Uterus (tissue), 4 donors: ENCODE measurements at places on chromosomes 5 and 9. TPM values are rescaled to one million over a fixed set of nuclear protein-coding genes. Genes with fewer than 3 reads are reported as not detected.
A peak's percentile ranks its signal among the peaks of the same experiment; 100 is the strongest.

DNA sequence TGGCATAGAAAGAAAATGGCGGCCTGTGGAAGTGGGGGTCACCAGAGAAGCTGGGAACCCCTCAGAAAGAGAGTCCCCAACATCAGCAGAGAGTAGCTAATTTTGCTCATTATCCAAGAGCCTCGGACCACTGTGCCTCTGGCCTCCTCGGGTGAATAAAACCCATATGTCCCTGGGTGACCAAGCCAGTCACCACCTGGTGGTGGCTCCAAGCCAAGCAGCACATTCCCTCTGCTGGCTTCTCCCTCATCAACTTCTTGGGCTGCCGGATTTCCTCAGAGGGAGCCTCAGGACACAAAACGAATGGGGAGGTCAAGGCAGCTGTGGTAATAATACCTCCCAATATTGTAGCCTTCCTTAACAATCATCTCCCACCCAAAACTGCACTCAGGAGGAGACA lies 242.5 kb downstream of the NFIB start:
- no peaks in the 10 kb centered on the region for H3K27me3 ChIP-seq
- H3K4me3 ChIP-seq, result no peak overlapping the region
- H3K36me3 ChIP-seq, result no peaks in the 10 kb centered on the region
- no peaks in the 10 kb centered on the region for H3K4me1 ChIP-seq
- no peak for DNase-seq

DNA sequence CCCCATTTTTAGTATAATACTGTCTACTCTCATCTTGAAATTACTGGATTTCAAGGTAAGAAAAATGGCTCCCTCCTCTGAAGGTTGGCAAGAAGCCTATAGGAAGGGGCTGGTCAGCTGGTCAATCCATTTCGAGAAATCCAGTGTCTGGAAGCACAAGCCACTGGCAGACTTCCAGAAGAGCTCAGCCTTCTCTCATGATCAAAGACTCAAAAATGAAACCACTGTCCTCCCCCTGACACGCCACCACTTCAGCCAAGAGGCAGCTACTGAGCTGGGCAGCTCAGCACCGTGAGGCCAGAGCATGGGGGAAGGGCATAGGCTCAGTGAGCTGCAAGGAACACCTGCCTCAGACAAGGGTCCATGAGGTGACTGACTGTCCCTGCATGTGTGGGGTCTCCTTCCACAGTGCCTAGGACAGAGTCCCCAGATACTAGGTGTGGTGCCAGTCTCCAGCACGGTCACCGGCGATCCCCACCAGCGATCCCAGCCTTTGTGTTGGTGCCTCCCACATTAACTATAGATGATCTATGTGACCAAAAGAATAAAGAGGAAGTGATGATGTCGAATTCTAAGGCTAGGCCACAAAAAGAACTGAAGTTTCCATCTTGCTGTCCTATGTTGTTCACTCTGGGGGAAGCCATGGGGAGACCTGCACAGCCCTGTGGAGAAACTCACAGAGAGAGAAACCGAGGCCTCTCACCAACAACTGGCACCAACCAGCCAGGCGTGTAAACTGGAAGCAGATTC lies 100.1 kb upstream of the LRRTM2 start:
- H3K27ac ChIP-seq, result peak overlapping the region; percentile 80
- H3K27me3 ChIP-seq, result no peaks in the 10 kb centered on the region
- peak; percentile 81 for DNase-seq
- H3K4me3 ChIP-seq, result no peak overlapping the region
- no peaks in the 10 kb centered on the region for H3K36me3 ChIP-seq
- H3K4me1 ChIP-seq, result peaks cover 9% of the 10 kb centered on the region

GRCh38 chr9:129491487-129491855 lies 129.4 kb downstream of the C9orf50 start:
- DNase-seq, result peak; percentile 75
- H3K4me1 ChIP-seq, result peaks cover 17% of the 10 kb centered on the region
- no peaks in the 10 kb centered on the region for H3K27me3 ChIP-seq
- H3K36me3 ChIP-seq, result no peaks in the 10 kb centered on the region
- H3K27ac ChIP-seq, result peak overlapping the region; percentile 100

Gene KCNMB1
- total RNA-seq, result 7.9 TPM

Gene PRDM9
- total RNA-seq, result not detected

GRCh38 chr5:38853753-38854470 lies 8.1 kb downstream of the OSMR start:
- no peak overlapping the region for H3K27ac ChIP-seq
- DNase-seq, result no peak
- no peak overlapping the region for H3K4me3 ChIP-seq
- H3K36me3 ChIP-seq, result no peaks in the 10 kb centered on the region
- no peaks in the 10 kb centered on the region for H3K27me3 ChIP-seq

Gene ADAMTS12
- 0.51 TPM for total RNA-seq

DNA sequence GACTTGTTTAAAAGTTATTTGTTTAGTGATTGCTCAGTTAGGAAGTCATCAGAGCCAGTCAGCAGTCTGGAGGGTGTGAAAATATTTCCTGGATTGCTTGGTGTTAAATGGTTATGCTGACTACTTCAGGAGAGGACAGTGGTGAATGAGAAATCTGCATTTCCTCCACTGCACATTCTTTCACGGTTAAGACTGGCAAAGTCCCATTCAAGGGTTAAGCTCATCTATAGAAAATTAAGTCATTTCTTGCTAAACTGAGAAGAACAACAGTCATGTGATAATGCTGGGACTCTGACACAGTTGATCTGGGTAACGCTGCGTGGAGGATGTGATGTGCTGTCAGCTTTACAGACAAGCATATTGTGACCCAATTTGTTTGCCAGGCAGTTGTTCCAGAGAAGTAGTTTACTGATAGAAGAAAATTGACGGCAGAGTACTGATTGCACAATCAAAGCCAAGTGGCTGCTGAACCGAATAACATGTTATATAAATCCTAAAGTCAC lies 80.4 kb downstream of the GRAMD2B start:
- H3K36me3 ChIP-seq, result no peaks in the 10 kb centered on the region
- no peak overlapping the region for H3K4me3 ChIP-seq
- peak overlapping the region; percentile 72 for H3K27ac ChIP-seq
- no peaks in the 10 kb centered on the region for H3K4me1 ChIP-seq

Gene GFRA3
- total RNA-seq, result 1.2 TPM

DNA sequence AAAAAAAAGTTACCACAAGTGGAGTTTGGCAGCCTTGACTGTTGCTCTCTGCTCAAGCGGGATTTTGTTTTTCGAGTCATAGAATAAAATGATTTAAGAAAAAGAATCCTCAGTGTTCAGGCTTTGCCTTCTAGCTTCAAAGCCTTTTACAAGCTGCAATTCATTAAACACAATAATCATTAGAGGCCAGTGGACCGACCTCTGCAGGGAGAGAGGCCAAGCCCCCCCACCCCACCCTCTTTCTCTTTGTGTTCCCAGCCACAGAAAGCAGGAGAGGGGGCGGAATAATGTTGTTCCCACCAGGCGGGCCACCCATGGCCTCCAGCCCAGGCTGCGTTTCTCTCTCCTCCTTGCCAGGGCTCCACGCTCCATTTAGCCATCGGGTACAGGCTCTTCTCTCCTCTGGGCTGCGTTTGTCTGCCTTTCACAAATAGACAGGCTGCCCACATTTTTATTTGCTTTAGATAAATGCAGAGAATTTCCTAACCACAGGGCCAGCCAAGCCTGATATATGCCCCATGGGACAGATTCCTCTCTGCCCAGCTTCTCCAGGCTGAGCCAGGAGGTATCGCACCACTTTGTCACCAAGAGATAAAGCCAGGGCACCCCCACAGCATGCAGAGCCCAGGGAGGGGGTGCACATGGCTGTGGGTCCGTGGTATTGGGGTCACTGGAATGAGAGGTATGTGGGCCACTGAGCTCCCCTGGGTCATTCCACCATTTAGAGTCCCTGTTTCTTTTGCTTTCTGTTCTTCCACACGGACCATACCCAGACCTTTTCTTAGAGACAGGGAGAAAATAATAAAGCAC lies 318.8 kb downstream of the PIK3R1 start:
- H3K27me3 ChIP-seq, result no peaks in the 10 kb centered on the region
- peak; percentile 38 for DNase-seq
- no peaks in the 10 kb centered on the region for H3K36me3 ChIP-seq
- no peak overlapping the region for H3K4me3 ChIP-seq
- peak overlapping the region; percentile 80 for H3K27ac ChIP-seq
- H3K4me1 ChIP-seq, result peaks cover 3% of the 10 kb centered on the region

GRCh38 chr9:74595286-74595685 lies 98.2 kb downstream of the RORB start:
- H3K4me3 ChIP-seq, result no peak overlapping the region
- H3K4me1 ChIP-seq, result no peaks in the 10 kb centered on the region
- H3K27me3 ChIP-seq, result no peaks in the 10 kb centered on the region
- no peak for DNase-seq

GRCh38 chr5:57845025-57845424 lies 362.4 kb upstream of the ACTBL2 start:
- H3K4me1 ChIP-seq, result no peaks in the 10 kb centered on the region
- no peaks in the 10 kb centered on the region for H3K27me3 ChIP-seq
- no peak overlapping the region for H3K4me3 ChIP-seq
- DNase-seq, result no peak

GRCh38 chr5:107331882-107332281 lies 338.9 kb downstream of the EFNA5 start:
- no peak overlapping the region for H3K27ac ChIP-seq
- no peak overlapping the region for H3K4me3 ChIP-seq
- no peaks in the 10 kb centered on the region for H3K36me3 ChIP-seq
- no peak for DNase-seq
- no peaks in the 10 kb centered on the region for H3K4me1 ChIP-seq
- H3K27me3 ChIP-seq, result no peaks in the 10 kb centered on the region

Gene CER1
- 0.97 TPM for total RNA-seq

DNA sequence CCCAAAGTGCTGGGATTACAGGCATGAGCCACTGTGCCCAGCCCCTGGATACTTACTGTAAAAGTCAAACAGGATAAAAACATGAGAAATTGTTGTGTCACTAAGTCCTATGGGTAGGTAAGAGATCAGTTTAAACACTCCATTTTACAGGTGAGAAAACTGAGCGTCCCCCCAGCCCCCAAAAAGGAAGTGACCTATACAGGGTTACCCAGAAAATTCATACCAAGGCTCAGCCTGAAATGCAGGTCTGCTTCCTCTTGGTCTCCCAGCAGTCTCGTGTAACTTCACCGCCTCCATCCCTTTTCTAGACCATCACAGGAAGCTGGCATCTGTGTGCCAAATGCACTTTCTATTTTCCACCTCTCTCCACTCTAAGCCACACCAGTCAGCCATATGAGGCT lies 57.2 kb downstream of the TMOD1 start:
- H3K36me3 ChIP-seq, result no peaks in the 10 kb centered on the region
- H3K27ac ChIP-seq, result peak overlapping the region; percentile 98
- H3K27me3 ChIP-seq, result no peaks in the 10 kb centered on the region
- no peak for DNase-seq

Gene BHMT
- 0.48 TPM for total RNA-seq

- H3K4me3 ChIP-seq, result no peak overlapping the region
- H3K27ac ChIP-seq, result no peak overlapping the region
- DNase-seq, result no peak
- no peaks in the 10 kb centered on the region for H3K36me3 ChIP-seq
- H3K27me3 ChIP-seq, result no peaks in the 10 kb centered on the region
Observed at GRCh38 chr9:132983491-132984201, 5.2 kb downstream of the GFI1B start.

Gene CCDC127
- 5.6 TPM for total RNA-seq

Gene UGT3A2
- not detected for total RNA-seq

GRCh38 chr9:115208501-115208900 lies 90.5 kb upstream of the TNC start:
- no peak overlapping the region for H3K4me3 ChIP-seq
- H3K36me3 ChIP-seq, result no peaks in the 10 kb centered on the region
- no peaks in the 10 kb centered on the region for H3K27me3 ChIP-seq
- H3K27ac ChIP-seq, result peak overlapping the region; percentile 42

GRCh38 chr5:435961-436640 lies 6.9 kb upstream of the EXOC3 start:
- H3K4me1 ChIP-seq, result no peaks in the 10 kb centered on the region
- no peaks in the 10 kb centered on the region for H3K36me3 ChIP-seq
- no peak overlapping the region for H3K27ac ChIP-seq
- no peaks in the 10 kb centered on the region for H3K27me3 ChIP-seq

Gene CCDC183
- total RNA-seq, result 2.0 TPM

- H3K4me3 ChIP-seq, result no peak overlapping the region
- peak; percentile 76 for DNase-seq
- H3K27ac ChIP-seq, result peak overlapping the region; percentile 90
- no peaks in the 10 kb centered on the region for H3K36me3 ChIP-seq
- H3K27me3 ChIP-seq, result no peaks in the 10 kb centered on the region
Observed at GRCh38 chr9:129198319-129199043, 20.4 kb upstream of the IER5L start.

DNA sequence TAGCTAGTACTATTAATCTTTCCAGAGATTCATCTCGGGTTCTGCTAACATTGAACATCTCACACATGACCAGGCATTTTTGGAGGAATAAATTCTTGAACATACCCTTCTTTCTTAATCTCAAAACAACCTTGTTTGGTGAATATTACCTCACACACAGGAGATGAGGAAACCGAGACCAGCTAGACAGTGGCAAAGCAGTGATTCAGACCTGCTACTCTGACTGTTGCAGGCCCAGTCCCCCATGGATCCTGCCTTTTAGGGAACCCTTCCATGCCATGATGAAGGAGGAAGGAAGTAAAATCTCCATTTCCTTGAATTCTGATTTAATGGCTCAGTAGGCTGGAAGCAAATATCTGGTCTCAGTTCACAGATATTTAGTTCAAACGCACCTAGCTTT lies 2.6 kb downstream of the PCSK5 start:
- no peak for DNase-seq
- H3K4me3 ChIP-seq, result peak overlapping the region; percentile 67
- no peaks in the 10 kb centered on the region for H3K36me3 ChIP-seq
- no peak overlapping the region for H3K27ac ChIP-seq
- no peaks in the 10 kb centered on the region for H3K4me1 ChIP-seq
- H3K27me3 ChIP-seq, result no peaks in the 10 kb centered on the region

Gene SH2D3C
- total RNA-seq, result 22.9 TPM

DNA sequence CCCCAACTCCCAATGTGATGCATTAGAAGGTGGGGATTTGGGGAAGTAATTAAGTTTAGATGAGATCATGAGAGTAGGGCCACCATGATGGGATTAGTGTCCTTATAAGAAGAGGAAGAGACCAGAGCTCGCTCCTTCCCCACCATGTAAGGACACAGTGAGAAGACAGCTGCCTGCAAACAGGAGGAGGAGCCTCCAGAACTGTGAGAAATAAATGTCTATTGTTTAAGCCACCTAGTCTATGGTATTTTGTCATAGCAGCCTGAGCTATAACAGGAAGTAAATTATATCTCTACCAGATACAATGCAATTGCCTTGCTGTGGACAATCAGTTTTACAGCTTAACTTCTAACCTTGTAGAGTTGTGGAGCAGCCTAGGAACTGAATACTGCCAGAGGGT lies 58.0 kb downstream of the ANKRD33B start:
- no peak for DNase-seq
- H3K4me3 ChIP-seq, result no peak overlapping the region
- peaks cover 3% of the 10 kb centered on the region for H3K4me1 ChIP-seq
- no peaks in the 10 kb centered on the region for H3K36me3 ChIP-seq
- H3K27me3 ChIP-seq, result no peaks in the 10 kb centered on the region

Gene CD274
- total RNA-seq, result 5.2 TPM

- no peaks in the 10 kb centered on the region for H3K36me3 ChIP-seq
- no peak for DNase-seq
- H3K4me1 ChIP-seq, result peaks cover 3% of the 10 kb centered on the region
- H3K4me3 ChIP-seq, result no peak overlapping the region
- H3K27me3 ChIP-seq, result no peaks in the 10 kb centered on the region
Observed at GRCh38 chr5:81425569-81425968, 31.6 kb upstream of the ACOT12 start.

Gene PCDHGA3
- total RNA-seq, result 0.51 TPM

Gene PAEP
- total RNA-seq, result not detected

Gene OTP
- not detected for total RNA-seq
